ENCODE measurements at places on chromosomes 2 and 18.

DNA sequence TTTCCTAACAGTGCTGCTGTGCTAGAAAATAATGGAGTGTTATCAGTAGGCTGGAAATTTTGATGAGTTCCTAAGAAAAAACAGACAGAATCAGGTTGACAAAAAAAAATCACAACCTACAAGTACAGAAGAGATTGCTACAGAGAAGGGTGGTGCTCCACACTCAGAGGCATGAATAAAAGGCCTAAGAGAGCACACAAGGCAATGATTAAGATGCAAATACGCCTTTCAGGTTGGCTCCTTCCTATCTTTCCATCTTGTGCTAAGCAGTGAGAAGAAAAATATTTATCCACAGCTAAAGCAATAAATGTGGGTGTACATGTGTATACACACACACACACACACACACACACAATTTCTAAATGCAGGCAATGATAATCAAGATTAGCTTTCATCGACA is 130.6 kb upstream of the UBE2E3 start:
- no peak for DNase-seq

- no peak for DNase-seq
Measured at GRCh38 chr2:4992226-4992625, 700.0 kb upstream of the SOX11 start.

DNA sequence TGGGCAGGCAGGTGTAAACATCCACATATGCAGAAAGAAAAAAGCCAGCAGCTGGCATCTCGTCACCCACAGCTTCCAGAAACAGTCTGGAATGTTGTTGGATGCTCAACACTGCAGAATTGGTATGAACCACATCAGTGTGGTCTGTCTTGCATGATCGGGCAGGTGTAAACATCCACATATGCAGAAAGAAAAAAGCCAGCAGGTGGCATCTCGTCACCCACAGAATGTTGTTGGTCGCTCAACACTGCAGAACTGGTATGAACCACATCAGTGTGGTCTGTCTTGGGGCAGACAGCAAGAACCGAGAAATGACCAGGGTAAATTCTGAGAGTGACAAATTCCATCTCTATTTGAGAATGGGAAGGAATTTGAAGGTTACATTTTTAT is 39.6 kb downstream of the DOCK10 start:
- no peak for DNase-seq

GRCh38 chr2:33034784-33035183 is 88.0 kb downstream of the LTBP1 start:
- no peak for DNase-seq

- no peak for DNase-seq
Measured at GRCh38 chr2:234789556-234790325, 162.1 kb upstream of the SH3BP4 start.

- no peak for DNase-seq
Measured at GRCh38 chr2:64796926-64797325, 143.2 kb upstream of the SERTAD2 start.

- DNase-seq = no peak
Measured at GRCh38 chr2:134639265-134639664, 79.5 kb downstream of the TMEM163 start.

DNA sequence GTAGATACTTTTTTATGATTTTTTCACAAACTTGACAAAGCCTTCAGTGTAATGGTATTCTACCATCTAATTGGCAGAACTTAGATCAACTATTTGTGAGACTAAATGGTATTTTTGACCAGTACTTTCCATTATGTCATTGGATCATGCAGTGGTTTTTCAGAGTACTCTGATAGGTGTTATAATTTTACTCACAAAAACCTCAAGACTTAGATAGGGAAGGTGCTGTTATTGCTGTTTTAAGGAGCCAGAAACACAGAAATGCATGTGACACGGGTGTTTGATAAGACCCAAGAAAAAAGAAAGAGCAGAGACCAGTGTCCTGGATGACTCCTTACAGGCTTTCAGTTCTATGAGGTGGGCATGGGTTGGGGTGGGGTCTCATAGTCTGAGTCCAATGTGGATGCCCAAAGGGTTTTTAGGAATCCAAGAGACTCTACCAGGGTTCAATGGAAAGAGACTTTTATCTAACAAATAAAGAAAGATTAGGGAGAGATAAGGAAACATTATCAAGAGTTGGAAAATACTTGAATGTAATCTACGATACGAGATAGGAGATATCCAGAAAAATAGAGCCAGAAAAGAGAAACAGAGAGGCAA is 31.3 kb downstream of the SP140 start:
- DNase-seq = no peak

DNA sequence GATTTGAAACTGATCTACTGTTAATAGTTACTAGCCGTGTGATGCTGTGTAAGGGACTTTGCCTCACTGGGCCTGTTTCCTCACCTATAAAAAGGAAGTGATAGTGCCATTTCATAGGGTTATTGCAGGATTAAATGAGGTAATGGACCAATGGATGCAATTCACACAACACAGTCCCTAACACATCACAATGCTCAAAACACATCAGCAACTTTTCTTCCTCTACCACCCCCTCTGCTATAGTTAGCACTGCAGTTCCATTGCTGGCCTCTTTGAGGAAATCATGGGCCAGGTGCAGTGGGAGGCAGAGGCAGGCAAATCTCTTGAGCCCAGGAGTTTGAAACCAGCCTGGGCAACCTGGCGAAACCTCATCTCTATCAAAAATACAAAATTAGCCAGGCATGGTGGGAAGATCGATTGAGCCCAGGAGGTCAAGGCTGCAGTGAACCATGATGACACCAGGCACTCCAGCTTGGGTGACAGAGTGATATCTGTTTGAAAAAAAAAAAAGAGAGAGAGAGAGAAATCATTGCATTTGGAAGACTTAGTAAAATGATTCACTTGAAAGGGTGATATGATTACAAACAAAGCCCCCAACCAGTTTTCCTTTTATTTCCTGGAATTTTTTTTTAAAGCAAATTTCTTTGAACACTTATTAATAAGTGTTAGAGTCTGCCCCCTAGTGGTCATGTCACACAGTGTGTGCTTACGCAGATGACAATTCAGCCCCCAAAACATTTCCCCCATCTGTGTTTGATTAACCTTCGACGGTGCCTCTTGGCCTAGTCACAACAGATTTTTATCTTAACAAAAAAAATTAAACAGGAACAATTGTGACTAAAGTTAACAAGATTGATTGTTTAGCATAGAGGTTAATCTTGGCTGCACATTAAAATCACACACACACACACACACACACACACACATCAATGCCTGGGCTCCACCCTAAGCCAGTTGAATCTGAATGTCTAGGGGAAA is 88.6 kb upstream of the BCL11A start:
- DNase-seq = peak; percentile 45

DNA sequence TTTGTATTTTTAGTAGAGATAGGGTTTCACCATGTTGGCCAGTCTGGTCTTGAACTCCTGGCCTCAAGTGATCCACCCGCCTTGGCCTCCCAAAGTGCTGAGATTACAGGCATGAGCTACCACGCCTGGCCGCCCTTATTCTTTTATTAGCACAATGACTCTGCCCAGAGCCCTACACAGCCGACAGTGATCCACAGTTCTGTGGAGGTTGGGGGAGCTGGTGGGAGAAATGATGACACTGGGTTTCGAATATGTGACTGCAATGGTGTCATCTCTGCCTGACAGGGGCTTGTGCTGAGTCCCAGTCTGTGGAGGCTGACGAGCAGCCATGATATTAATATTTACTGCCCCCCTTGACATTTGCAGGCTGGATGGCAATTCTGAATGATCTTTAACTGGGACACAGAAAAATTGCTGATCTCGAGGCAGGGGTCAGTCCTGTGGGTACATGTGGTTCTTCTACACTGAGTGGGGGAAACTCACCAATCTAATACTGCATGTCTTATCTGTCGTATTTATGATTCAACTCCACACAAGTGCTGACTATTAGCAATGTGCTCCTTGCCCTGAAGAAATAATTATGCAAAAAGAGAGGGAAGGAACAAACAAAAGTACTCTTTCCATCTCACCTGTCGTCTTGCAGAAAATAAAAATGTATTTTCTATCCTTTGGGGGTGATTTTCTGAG is 6.3 kb upstream of the CTAGE1 start:
- DNase-seq = no peak

- DNase-seq = no peak
Measured at GRCh38 chr2:74938264-74938663, 20.2 kb upstream of the POLE4 start.

DNA sequence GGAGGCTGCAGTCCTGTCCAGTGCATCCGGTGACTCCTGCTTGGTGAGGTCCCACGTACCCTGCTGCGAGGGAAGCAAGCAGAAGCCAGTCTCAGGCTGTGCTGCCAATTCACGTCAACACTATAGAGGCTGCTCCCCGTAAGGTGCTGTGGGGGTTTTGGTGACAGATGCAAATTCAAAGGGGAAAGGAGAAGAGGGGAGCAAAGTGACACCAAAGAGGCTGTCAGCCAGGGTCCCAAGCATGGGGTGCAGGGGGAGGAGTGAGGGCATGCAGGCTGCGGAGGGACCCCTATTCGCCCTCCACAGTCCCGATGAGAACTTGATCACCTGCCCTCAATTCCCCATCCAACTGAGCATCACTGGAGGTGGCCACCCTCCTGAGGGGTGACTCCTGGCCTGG is 179.4 kb upstream of the HS6ST1 start:
- no peak for DNase-seq

- no peak for DNase-seq
Measured at GRCh38 chr2:28444956-28445355, 50.9 kb upstream of the PLB1 start.

- DNase-seq = peak; percentile 10
Measured at GRCh38 chr2:71452565-71452964, 796 bp upstream of the DYSF start.

DNA sequence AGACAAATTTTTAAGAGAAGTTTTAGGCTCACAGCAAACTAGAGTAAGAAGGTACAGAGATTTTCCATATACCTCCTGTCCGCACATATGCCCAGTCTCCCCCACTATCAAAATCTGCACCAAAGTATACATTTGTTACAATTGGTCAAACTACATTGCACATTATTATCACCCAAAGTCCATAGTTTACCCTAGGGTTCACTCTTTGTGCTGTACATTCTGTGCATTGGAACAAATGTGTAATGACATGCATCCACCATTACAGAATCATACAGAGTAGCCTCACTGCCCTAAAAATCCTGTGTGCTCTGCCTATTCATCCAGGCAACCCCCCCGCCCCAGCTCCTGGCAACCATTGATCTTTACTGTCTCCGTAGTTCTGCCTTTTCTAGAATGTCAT is 61.7 kb upstream of the SPRED2 start:
- DNase-seq = no peak

GRCh38 chr2:38666556-38666910 is 619 bp downstream of the GALM start:
- DNase-seq = no peak

DNA sequence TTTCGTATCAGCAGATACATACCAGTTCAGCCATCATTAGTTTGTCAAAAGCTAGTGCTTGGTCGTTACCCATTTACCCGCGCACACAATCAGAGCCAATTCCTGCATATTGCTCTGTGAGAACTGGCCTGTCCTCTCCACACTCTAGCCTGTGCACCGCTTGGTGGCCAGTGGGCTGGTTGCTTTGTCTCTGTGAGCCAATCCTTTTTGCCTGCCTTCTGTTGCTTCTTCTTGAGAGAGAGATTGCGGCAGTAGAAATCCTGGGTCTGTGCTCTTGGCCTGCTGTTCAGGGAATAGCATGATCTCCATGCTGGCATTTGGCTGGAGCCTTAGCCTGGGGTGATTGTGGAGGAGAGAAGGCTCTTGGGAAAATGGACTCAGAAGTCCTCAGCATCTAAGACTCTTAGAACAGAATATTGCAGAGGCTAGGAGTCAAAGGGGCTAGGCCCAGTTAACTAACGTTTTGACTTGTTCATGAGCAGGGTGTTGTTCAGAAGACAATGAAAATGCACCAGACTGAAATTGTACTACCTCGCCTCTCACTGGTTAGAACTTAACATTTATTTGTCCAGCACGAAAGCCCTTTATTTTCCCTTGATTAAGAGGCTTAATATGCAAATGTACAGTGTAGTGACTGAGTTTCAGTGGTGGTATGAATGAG is 37.1 kb downstream of the MAP4K4 start:
- no peak for DNase-seq

GRCh38 chr2:151716721-151717120 is 17.6 kb downstream of the NEB start:
- DNase-seq = no peak

- DNase-seq = no peak
Measured at GRCh38 chr2:163737563-163737962, 1.8 kb upstream of the FIGN start.

GRCh38 chr2:17149945-17150344 is 368.3 kb downstream of the RAD51AP2 start:
- no peak for DNase-seq

- no peak for DNase-seq
Measured at GRCh38 chr2:26469955-26470354, 8.0 kb downstream of the OTOF start.

- no peak for DNase-seq
Measured at GRCh38 chr2:131641414-131642206, 113.9 kb downstream of the CCDC74A start.

DNA sequence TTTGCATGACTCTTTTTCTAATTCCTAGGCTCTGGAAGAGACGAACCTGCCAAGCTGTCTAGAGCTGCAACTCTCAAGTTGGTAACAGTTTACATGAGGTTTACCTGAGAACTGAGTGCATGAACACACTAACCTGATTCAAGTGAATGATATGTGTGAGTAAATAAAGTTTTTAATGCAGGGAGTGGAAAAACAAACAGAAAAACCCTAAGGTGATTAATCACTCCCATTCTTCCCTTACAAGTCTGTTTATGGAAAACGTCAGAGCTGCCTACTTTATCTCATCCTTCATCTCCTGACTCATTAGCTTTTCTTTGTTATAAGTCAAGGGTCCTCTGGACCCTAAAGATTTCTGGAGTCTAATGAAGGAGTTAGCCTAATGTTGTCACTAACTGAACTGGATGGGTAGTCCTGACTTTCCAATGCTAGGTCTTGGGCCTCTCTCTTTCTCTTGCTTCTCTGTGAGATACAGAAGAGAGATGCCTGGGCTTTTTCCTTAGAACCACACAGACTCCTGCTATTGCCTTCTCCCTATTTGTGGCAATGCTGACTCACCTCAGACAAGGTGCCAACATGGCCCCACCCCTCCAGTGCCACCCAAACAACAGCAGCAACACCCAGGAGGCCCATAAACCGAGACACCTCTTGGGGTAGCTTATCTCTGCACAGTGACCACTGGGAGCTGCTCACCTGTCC is 952.4 kb downstream of the EPHA4 start:
- peak; percentile 15 for DNase-seq

GRCh38 chr2:234606896-234607295 is 110.0 kb upstream of the ARL4C start:
- DNase-seq = no peak

DNA sequence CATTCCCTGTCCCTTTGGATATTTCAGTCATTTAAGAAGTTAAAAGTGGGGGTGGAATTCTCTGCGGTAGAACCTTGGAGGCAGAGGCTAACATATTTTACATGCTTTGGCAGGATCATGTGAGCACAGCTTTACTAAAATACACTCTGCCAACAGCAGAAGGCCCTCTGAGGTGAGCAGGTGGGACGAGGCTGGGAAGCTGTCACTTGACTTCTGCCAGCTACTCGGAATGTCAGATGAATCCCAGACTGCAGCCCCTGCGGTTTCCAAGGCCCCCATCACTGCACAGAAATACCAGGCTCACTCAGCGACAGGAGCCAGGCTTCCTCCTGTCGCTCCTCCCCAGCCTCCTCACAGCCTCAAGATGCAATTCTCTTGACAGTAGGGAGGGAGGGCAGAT is 220.9 kb upstream of the REV1 start:
- no peak for DNase-seq
